ENCODE measurements at places on chromosomes 5 and 9.

- no peak for DNase-seq
Observed at GRCh38 chr9:109799141-109799540, 19.1 kb downstream of the PALM2AKAP2 start.

DNA sequence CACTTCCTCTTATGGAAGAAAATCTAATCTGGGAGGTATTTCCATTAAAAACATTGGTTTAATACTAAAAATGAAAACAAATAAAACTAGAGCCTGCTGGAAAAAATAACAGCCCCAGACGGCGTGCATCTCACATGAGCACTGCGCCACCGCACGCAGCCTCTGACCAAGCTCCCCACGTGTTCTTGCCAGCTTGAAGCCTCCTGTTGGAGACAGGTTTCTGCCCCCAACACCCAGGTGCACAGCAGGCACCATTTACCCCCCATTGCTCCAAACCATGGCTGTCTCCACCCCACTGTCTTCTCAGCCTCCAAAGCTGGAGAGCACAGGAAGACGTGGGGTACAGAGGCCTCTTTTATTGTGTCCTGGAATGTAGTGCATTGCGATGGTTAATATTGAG is 10.7 kb upstream of the COL5A1 start:
- DNase-seq: no peak

GRCh38 chr9:79657891-79658290 is 86.1 kb downstream of the TLE4 start:
- no peak for DNase-seq

- DNase-seq: peak; percentile 34
Observed at GRCh38 chr9:114677418-114677817, 4.6 kb downstream of the TEX48 start.

GRCh38 chr5:43152946-43153345 is 32.2 kb downstream of the ZNF131 start:
- no peak for DNase-seq

- no peak for DNase-seq
Observed at GRCh38 chr9:117821954-117822353, 117.8 kb downstream of the TLR4 start.

- no peak for DNase-seq
Observed at GRCh38 chr5:111741278-111741677, 15.7 kb downstream of the NREP start.

DNA sequence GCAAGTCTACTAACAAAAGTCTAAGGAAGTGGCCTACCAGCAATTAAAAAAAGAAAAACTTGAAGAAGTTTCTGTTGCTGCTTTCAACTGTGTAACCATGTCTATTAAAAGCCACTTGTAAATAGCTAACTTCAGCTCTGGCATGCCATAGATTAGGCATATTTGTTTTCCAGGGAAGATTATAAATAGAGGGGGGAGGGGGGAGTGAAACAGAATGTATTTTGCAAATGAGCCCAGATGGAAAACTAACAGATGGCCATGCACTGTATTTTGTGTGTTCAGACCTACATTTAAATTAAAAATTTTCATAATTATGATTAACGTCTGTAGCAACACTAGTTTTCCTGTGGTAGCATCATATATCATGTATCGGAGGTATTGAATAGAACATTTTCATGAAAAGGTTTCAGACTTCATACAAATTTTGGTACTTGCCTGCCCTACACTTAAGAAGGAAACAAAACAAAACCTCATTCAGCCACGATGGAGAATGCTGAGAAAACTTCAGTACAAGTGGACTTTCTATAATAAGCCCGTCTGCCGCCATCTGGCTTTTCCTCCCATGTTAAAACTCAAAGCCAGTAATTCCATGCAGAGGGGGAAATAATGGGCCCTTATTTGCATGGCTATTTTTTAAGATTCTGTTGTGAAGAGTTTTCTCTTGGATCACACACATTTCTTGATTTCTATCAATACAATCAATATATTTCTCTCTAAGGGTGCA is 220.4 kb upstream of the SMARCA2 start:
- DNase-seq: no peak

DNA sequence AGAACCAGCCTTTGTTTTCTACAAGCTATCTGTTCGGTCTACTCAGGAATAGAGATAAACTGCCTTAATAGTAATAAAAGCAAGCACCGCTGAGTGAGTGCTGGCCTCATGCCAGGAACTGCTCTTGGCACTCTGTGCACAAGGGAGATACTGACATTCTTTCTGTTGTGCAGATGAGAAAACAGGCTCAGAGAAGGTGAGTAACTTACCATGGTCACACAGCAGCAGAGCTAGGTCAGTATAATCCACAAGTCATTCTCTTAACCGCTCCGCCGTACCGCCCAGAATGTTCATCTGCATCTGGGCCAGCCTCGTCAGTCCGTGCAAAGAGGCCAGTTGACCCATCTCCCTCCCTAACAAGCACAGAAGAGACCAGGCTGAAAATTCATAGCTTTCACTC is 27.4 kb downstream of the QRFP start:
- DNase-seq: no peak

GRCh38 chr5:173758676-173759075 is 129.5 kb upstream of the CPEB4 start:
- no peak for DNase-seq

DNA sequence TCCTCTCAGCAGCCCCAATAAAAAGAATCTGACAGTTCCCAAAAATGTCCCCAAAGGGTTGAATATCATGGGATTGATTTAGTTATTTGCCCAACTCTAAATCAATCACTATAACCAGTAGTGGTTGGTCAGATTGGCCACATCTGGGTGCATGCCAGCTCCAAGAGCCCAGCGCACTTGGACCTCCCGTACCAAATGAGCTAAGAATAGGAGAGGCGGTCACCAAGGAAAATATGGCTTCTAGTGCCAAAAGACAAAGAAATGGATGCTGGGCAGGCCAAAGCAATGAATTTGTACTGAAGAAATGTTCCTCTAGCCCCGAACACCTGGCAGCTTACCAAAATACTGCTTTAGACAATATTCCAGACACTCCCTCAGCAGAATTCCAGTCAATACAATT is 80.3 kb downstream of the RCL1 start:
- DNase-seq: no peak

DNA sequence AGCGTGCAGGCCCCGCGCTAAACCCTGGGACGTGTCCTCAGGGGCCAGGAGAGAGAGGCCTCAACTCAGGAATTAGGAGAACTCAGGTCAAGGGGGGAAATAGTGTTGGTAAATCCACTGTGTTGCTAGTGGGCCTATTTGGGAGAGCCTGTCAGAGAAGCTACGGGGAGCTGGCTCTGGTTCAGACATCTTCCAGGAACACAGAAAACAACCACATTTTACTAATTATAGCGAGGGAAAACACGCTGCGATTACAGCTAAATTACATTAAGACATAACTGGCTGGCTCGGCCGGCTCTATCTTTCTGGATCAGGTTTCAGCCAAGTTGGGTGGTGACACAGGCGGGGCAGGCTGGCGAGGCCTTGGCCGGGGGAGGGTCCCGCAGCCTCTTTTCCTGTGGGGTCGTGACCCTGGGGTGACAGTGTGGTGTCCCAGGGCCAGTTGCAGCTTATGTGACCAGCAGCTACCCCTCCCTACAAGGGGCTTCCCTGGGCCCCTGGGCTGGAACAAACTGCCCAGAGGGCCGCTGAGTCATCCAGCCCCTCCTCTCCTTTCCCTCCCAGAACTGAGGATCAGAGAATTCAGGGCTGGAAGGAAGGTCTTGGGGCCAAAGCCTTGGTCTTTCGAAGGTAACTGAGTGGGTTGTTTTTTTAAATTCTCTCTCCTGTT is 75.1 kb downstream of the FGF18 start:
- no peak for DNase-seq

- no peak for DNase-seq
Observed at GRCh38 chr5:74457876-74458275, 182.7 kb downstream of the ENC1 start.

DNA sequence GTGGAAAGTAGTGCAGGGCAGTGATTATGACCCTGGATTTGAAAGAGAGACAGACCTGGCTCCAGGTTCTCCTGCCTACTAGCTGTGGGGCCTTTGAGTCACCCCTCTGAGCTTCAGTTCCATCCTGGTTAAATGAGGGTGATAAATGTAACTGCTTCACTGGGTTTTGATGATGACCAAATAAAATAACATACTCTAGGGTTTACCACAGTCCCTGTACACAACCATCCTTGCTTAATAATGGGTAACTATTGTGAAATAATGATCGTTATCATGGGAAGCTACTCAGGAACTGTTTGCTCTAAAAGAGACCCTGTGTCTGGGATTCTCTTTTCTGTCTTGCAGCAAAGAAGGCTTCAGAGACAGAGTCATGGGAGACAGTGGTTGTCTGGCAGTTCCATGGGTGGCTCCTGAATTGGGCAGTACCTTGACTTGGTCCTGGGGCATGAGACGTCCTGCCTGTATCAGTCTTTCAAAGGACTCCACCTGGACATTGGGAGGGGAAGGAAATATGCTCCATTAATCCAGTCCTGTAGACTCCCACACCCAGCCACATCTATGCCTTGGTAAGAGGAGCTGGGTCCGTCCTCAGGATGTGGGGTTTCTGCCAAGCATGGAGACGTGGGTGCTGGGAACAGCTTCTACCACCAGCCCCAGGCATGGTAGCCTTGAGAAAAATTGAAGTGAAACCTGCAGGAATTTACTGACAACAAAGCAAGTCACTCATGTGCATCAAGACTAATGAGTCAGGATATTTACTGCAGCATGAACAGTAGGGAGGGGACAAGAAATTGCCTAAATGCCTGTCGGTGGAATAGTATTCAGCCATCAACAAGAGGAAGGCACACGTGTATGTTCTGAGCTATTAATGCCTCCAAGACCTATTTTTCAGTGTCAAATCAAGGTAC is 23.4 kb downstream of the AKNA start:
- no peak for DNase-seq
